ENCODE measurements at places on chromosomes 1 and 21.

- no peak for DNase-seq
Measured at GRCh38 chr1:210321552-210321951, 7.2 kb upstream of the HHAT start.

DNA sequence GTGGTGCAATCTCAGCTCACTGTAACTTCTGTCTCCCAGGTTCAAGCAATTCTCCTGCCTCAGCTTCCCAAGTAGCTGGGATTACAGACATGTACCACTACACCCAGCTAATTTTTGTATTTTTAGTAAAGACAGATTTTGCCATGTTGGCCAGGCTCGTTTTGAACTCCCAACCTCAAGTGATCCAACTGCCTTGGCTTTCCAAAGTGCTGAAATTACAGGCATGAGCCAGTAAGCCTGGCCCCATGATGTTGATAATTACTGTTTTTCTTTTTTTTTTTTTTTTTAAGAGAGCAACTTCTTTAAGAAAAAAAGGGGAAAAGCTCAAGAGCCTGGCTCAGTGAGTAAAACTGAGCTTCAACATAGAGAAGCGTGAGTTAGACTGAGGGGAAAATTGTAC is 9.6 kb upstream of the SOAT1 start:
- DNase-seq, result no peak

GRCh38 chr1:108685529-108685928 is 6.6 kb upstream of the PRPF38B start:
- no peak for DNase-seq

- no peak for DNase-seq
Measured at GRCh38 chr21:42155045-42155855, 63.7 kb upstream of the ABCG1 start.

DNA sequence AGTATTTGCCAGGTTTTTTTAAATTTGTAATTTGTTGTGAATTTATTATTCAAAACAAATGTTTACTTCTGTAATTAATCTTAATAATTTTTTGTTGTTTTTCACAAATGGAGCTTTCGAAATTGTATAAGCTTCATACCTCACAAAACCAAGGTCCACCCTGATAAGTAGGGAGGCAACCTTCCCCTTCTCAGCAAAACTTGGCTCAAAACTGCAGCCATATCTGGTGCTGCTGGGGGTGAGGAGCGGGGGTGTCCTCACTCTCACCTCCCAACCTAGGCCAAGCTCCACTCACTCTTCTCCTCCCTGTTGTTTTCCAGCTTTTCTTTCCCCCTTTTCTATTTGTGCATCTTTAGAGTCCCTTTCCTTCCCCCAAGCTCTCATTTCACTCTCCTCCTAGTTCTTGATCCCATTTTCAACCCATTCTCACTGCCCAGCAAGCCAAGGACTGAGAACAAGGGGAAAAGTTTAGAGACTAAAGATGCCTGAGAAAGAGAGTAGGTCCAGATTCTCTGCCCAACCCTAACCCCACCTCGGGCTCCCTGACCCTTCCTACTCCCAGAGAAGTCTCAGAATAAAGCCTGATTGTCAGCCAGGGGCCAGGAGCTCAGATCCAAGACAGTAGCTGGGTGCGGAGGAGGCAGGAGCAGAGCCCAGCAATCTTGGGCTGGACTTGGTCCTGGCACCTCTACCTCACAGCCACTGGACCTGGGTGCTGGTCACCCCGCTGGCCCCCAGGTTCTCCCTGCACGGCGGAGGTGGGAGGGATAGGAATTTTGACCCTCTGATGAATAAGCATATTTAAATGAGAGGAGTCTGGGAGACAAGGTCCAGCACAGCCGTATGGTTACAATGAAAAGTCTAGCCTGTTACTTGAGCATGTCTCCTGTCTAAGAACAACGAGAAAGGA is 8.3 kb upstream of the CFAP45 start:
- no peak for DNase-seq

GRCh38 chr1:186155594-186155993 is 219.5 kb downstream of the TPR start:
- DNase-seq, result no peak

DNA sequence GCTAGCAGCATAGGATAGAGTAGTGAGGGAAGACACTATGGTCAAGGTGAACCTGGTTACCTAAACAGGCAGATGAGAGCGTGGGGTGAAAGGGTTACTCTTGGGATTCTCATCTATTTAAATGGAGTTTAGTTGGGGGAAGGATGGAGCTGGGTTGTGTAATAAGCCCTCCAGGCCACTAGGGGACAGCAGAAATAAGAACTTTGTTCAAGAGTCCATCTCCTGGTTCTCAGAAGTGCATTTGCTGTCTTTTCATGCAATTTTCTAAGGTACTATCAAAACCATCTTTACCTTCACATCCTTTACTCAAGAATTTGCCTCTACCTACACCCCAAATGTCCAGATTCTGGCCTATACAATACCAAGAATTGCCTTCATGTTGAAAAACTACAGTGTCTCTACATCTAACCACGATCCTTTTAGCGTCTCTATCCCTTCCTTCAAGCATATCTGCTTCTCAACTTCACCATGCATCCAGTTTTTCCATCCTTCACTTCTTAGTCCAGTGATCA is 28.0 kb downstream of the SLAMF1 start:
- no peak for DNase-seq

- DNase-seq, result no peak
Measured at GRCh38 chr21:29056005-29056404, 17.4 kb downstream of the CCT8 start.

DNA sequence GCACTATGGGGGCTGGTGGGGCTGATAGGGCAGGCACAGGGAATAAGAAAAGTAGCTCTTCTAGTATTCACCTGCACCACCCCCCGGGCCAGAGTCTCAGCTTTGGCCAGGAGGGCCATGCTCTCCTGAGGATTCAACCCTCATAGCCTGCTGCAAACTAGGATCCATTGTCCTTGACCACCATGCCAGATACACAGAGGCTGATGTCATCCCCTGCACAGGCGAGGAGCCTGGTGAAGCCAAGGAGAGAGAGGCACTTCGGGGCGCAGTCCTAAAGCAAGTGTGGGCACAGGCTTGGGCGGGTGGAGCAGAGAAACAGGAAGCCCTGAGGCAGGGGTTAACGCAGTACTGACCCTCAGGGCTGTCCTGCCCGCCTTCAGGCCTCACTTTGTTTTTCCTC is 29.5 kb downstream of the TMEM53 start:
- DNase-seq, result no peak

DNA sequence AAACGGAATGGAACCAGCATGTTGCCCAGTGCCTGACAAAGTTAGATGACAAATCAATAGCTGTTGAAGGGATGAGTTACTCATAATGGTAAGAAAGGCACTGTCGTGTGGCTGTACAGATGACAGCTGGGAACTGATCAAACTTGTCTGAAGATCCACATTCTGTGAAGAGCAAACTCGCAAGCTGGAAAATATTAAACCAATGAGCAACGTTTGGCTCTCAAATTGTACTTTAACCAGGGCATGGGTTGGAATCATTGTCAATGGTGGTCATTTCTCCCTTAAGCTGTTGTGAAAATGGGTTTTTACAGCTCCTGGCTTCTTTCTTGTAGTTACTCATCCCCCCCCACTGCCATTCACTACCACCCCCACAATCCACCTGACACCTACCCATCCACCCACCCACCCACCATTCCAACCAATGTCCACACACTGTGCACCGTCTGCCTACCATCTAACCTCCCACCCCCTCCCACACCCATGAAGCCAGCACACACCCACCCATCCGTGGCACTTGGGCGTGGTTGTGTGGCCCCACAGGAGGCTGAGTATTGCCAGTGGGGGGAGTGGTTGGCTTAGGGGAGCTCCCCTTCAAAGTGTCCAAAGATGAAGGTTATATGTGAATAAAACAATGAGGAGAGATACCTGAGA is 46.7 kb downstream of the CLDN14 start:
- DNase-seq, result no peak

- DNase-seq, result no peak
Measured at GRCh38 chr1:113951719-113952118, 22.6 kb downstream of the HIPK1 start.

GRCh38 chr1:67713057-67713846 is 28.3 kb downstream of the GADD45A start:
- DNase-seq, result peak; percentile 48

DNA sequence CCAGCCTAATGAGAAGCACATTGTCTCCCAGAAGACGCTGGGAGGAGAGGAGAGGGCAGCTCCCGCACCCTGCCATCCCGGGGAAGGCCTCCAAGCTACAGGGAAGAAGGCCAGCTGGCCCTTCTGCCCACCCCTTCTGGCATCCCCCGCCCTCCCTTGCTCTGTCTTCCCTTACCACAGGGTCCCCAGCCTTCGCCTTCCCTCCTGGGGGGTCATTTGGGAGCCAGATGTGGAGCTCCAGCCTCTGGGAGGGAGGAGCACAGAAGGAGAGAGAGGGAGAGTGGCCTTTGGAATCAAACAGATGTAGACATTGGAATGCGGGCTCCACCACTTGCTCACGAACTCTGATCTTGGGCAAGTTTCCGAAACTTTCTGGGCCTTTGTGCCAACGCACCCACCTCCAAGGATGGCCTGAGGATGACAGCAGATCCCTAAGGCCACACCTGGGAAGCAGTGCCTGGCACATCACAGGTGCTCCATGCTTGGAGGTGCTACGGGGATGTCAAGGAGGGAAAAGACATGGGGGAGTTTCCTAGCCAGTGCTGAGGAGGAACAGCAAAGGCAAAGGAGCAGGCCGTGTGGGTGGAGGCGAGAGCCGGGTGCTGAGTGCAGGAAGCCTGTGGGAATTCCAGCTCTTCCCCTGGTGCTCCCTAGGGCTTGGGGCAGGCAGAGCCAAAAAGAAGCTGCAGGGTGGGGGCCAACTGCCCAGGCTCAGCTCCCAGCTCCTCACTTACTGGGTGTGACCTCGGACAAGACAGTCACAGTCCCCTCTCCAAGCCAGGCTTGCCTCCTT is 23.1 kb upstream of the RSPO1 start:
- no peak for DNase-seq

- DNase-seq, result no peak
Measured at GRCh38 chr1:189637041-189637440, 840.6 kb downstream of the BRINP3 start.

DNA sequence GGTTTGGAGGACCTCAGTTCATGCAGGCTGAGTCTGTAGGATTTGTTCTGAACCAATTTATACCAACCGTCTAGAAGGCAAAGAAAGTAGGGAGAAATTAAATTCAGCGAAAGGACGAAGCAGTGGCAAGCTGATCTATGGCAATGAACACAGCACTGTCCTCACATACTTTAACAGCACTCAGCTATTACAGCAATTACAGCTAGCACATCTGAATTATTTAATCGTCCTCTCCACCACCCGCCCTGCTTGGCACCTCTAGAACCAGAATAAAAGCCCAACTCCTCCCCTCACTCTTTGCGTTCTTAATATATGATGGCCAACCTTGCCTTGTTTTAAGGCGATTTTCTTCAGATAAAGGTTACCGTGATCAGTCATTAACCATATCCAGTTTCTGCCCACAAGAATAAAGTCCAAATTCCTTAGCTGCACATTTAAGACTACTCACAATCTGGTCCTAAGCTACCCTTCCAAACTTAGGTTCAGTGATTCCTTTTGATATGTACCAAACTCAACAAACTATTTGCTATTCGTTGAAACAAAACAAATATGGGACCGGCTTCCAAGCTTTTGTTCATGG is 169.4 kb upstream of the ESRRG start:
- DNase-seq, result no peak

DNA sequence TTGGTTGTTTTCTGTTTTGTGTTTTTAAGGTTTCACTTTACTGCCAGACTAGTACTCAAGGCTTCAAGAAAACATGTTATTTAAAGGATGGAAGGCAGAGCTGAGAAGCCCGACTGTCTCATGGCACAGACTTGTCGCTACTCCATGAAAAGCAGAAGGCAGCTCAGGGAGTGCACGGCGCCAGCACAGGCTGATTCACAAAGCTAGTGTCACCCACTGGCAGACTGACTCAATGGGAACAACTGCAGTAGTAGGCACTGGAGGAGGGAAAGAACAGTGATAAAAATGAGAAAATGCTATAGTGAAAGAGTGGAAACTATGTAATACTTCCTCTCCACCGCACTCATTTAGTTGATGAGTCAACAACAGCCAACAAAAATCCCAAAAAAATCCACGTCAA is 14.7 kb downstream of the HSF2BP start:
- DNase-seq, result no peak

DNA sequence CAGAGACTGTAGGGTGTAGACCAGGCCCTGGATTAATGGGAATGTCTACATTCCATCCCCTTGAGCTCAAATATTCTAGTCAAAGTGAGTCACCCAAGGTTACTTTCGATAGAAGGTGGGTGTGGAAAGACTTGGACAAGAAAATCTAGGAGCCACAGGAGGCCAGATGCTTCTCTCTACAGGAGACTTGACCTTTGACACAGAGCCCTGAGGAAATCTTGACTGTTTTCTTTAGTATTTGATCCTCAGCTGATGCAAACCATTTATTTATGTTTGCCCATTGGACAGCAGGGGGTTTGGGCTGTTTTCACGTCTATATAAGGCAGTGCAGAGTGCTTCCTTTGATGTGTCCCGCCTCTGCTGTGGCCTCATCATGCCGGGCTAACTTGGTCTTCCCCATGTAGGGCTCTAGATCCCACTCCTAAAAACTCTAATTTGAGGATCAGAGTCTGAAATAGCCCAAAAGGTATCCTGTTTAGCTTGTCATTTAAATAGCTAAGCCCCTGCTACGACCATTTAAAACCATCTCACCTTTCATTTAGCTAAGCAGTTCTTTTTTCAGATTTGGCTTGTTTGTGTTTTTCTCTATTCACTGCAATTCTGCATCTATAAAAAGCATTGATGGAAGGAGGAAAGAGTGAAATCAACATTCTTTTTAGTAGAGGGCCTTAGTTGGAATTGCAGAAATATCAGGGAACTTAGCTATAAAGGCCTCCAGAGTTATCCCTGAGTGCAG is 15.5 kb upstream of the MAP3K7CL start:
- no peak for DNase-seq

GRCh38 chr1:182408435-182409075 is 8.1 kb upstream of the TEDDM1 start:
- no peak for DNase-seq

- DNase-seq, result no peak
Measured at GRCh38 chr21:14603202-14603601, 57.1 kb upstream of the SAMSN1 start.

GRCh38 chr1:170126696-170127095 is 19.1 kb upstream of the NTMT2 start:
- no peak for DNase-seq

- no peak for DNase-seq
Measured at GRCh38 chr1:91529856-91530255, 29.2 kb downstream of the CDC7 start.

GRCh38 chr1:198628067-198628455 is 10.8 kb upstream of the PTPRC start:
- DNase-seq, result no peak
